Activated CD8-positive, alpha-beta memory T cell treated with anti-CD3 and anti-CD28 coated beads for 4 hours (primary cell): ENCODE measurements at places on chromosomes 2 and 18.

- DNase-seq = no peak
Measured at GRCh38 chr2:18268400-18268799, 292.1 kb downstream of the RDH14 start.

DNA sequence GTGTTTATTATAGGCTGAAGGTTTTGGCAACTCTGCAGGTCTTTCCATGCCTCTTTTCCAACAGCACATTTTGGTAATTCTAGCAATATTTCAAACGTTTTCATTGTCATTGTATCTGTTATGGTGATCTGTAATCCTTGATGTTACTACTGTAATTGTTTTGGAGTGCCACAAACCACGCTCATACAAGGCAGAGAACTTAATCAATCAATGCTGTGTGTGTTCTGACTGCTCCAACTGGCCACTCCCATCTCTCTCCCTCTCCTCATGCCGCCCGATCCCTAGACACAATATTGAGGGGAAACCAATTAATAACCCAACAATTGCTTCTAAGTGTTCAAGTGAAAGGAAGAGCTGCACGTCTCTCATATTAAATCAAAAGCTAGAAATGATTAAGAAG is 32.9 kb downstream of the HDLBP start:
- no peak for DNase-seq

GRCh38 chr2:2889141-2889540 is 488.5 kb downstream of the EIPR1 start:
- DNase-seq = no peak

DNA sequence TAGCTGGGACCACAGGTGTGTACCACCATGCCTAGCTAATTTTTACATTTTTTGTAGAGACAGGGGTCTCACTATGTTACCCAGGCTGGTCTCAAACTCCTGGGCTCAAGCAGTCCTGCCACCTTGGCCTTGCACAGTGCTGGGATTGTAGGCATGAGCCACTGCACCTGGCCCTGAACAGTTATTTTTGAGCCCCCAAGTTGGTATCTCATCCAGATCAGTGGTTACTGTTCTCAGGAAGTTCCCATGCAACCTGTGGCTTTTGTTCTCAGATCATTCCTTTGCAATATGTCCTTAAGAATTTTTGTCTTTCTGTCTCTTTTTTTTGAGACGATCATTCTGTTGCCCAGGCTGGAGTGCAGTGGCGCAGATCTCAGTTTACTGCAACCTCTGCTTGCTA is 7.7 kb upstream of the CCDC138 start:
- DNase-seq = no peak

DNA sequence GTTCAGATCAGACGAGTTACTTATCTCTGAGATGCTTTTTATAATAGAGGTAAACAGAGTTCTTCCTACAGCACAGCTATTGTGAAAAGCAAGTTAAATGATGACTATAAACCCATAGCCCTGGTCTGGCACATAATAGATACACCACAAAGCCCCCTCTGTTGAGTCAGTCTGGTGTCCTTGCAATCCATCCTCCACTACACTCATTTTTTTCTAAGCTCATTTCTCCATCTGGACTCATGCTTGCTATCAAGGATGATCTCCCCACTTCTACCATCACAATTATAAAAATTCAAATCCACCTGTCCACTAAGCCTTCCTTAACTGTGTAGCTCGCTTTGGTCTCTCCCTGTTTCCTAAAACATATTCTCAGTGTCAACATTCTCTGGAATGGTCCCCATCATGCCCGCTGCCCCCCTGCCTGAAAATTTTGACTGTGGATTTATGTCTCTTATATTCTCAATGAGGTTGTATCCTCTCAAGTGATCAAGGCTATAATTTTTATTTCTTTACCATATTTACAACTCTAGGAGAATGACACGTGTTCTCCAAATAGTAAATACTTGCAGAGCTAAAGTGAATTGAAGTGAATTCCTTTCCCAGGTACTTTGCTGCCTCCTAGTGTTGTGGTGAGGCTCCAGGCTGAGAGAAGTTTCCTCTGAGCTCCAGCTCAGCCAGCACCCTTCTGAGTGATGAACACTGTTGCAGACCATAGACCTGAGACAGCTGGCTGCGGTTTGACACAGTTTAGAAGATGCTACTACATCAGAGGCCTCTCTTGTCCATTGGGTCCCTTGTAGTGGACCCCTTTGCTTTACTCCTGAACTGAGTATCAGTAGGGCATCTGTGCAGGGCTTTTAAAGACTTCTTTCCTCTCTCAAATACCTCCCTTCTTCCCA is 108.7 kb downstream of the DPP10 start:
- DNase-seq = no peak

GRCh38 chr18:7926526-7926925 is 359.4 kb downstream of the PTPRM start:
- no peak for DNase-seq

DNA sequence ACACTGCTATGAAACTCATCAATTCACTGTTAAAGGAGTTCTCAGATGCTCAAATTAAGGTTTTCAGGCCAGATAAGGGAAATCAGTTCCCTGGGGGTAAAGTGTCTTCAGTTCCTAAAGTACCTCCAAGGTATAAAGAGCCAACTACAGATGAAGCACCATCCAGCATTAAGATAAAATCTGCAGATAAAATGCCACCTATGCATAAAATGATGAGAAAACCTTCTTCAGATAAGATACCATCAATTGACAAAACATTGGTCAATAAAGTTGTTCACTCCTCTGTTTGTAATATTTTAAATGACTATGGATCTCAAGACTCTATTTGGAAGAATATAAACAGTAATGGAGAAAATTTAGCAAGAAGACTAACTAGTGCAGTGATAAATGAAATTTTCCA is 68.2 kb downstream of the FSIP2 start:
- DNase-seq = no peak

DNA sequence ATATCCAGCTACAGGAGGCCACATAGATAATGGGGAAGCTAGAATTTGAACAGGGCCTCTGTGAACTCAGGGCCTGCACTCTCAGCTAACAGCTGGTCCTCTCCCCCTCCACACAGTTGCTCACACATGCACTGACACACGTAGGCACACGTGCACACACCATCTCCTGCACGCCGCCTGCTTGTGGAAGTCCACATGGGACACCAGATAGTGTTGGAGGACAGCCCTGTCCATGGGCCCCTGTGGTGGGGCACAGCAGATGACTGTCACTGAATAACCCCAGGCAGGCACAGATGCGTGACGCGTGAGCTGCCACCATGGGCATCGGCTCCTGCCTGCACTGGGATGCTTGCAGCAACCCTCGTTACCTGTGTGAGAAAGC is 52.9 kb downstream of the ADI1 start:
- no peak for DNase-seq

DNA sequence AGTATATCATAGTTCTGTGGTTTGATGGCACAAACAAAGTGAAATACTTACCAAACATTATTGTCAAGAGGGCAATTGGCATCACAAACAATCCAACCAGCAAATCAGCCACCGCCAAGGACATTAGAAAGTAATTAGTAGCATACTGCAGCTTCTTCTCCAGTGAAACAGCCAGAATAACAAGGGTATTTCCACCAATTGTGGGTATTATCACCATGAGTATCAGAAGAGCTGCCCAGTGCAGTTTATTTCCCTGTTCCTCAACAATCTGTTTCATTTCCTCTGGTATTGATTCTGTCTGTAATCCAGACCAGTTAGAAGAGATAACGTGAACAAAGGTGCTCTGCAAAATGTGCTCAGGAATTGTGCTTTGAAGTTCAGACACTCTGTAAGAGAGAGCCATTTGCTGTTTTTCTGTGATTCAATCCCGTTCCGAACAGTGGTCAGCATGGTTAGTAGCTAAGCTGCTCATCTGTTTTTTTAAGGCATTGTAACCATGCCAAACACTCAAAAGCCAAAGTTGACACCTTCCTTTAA is 1.4 kb downstream of the HTR2B start:
- DNase-seq = no peak

- DNase-seq = no peak
Measured at GRCh38 chr18:37299471-37300304, 265.9 kb downstream of the CELF4 start.

DNA sequence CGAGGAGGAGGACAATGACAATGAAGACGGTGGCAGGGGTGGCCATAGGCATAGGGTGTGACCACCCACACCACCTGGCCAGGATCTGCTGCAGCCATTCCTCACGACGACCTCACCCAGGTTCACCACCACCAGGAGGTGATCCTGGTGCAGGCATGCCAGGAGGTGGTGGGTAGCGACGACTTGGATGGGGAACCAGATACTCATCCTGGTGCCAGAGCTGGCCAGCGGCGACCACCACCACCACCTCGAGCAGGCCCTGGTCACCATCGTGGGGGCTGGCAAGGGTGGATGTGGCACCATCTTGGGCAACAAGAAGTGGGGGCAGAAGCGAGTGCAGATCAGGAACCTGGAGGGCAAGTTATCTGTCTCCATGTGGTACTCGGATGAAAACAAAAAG is 117.1 kb upstream of the NXPH2 start:
- DNase-seq = no peak

DNA sequence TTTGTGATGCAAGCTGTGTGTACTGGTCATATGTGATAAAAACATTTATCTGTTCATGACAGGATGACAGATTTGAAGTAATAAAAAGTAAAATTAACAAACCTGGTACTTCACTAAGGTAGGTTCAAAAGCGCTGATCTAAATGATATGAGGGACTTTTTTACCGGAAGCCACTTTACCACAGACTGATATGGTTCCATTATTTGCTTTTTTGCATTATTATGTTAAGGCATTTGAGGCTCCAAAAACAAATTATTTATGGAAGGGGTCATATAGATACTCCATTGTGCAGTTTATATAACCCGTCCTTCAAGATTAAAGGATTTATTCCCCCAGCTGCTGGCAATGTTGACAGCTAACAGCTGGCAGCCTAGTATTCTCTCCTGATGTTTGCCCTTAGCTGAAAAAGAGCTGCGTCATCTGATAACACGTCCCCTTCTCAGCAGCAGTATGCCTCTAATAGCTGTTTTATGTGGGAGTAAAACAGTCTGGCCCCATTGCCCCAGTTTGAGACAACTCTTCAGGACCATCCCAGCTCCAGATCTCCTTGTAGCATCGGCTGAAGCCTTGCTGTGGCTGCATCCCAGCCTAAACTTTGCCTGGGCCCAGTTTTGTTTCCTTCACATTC is 84.8 kb upstream of the XIRP2 start:
- no peak for DNase-seq

DNA sequence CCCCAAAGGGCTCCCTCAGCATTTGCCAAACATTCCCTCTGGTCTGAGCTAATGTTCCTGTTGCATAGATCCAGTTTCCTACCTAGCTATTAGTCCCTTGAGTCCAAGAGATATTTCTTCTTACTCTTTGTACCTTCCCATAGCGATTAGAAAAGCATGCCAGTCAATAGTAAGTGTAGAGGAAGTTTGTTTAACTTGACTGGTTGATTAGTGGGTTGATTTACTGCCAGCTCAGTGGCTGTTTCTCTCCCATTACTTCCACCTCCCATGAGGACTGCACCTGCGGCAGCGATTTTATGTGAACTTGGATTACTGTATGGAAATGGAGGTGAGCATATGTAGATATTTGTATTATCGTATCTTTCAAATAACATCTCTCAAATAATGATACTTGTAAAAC is 1748.4 kb upstream of the CELF4 start:
- no peak for DNase-seq

GRCh38 chr2:6923319-6923718 is 6.1 kb downstream of the RNF144A start:
- no peak for DNase-seq

- no peak for DNase-seq
Measured at GRCh38 chr18:45116116-45116515, 435.4 kb downstream of the SETBP1 start.

DNA sequence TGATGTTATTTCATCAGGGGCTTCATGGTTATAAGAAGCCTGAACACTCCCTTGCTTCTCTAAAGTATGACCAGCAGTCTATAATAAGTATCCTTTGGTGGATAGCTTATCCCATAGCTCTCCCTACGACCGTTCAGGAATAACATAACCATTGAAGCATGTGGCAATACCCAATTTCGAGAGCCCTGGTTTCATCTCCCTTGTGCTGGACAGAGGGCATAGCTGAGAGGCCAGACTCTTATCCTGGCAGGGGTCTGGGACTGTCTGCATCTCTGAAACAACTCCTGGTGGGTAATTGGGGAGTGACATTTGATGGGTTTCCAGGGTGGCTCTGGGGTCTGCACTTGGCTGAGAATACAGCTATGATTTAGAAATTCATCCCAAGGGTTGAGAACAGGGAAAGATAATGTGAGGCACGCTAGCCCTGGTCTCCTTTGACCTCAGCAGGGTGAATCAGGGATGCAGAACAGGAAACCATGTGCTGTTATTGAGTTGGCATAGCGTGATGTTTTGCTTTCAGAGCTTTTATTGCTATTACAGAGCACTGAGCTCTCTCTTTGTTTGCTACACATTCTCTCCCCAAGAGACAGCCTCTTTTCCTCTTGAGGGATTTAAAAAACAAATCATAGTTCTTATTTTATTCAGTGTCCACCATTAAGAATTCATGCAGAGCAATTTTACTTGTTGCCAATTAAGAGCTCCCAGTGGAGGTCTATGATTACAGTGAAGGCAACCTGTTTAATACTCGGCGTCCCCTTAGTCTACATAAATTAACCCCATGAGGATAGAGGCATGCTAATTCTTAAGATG is 274.5 kb downstream of the NCKAP5 start:
- DNase-seq = no peak

- DNase-seq = no peak
Measured at GRCh38 chr2:152766928-152767327, 48.5 kb downstream of the ARL6IP6 start.

DNA sequence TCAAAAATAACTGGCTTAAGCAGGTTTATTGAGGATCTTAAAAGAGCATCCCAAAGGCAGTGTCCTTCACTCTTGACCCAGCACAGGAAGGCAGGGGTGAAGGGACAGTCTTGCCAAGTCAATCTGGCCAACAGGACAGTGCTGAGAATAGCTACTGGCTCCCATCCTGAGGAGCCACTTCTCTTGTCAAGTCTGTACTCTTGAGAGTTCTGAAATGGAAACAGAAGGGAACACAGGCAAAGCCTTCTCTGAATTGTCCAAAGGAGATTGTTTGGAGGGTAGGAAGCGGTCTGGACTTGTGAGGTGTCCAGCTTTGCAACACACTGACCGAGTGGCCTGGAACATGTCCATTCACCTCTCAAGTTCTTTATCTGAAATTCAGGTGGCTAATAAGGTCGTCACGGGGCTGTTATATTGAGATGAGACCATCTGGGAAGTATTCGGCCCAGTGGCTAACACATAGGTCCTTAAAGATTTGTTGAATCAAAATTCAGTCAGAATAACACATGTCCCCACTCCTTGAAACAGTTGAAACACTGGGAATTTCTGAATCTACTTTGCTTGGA is 99.5 kb upstream of the FHL2 start:
- no peak for DNase-seq

DNA sequence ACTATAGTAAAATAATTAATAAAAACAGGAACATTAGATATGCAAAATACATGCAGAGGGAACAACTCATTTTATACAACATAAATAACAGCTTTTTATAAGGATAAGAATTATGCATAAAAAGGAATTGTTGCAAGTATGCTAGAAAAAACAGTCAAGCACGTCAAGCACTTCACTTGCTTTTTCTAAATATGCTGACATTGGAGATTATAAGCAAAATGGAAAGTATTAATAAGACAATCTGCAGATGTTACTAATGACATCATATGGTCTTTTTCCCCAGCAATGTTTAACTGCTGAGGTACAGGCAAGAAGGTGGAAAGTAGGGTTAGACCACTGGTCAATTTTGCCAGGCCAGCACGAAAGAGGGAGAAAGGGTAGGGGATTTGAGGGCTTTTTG is 111.7 kb downstream of the HIBCH start:
- DNase-seq = no peak
